GM10248 (cell line): ENCODE measurements at places on chromosomes 3 and 15.

DNA sequence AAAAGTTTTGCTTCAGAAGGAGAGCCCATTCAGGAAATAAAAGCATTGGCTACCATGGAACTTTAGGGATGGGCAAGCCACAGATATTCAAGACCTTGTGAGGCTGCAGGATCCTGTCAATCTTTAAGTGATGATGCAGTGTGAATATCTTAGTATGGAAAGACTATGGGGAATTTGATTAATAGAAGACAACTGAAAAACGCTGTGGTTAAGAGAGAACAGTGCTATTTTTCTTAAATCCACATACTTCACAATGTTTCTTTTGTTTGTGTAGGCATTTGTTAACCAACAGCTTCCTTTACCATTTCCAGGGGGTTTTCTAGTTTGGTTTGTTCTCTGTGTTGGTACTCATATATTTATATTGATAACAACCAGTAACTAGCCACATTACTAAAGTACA, 90.3 kb downstream of the TMEM212 start:
- DNase-seq = no peak

GRCh38 chr15:69610858-69611257, 158.2 kb downstream of the RPLP1 start:
- no peak for DNase-seq

DNA sequence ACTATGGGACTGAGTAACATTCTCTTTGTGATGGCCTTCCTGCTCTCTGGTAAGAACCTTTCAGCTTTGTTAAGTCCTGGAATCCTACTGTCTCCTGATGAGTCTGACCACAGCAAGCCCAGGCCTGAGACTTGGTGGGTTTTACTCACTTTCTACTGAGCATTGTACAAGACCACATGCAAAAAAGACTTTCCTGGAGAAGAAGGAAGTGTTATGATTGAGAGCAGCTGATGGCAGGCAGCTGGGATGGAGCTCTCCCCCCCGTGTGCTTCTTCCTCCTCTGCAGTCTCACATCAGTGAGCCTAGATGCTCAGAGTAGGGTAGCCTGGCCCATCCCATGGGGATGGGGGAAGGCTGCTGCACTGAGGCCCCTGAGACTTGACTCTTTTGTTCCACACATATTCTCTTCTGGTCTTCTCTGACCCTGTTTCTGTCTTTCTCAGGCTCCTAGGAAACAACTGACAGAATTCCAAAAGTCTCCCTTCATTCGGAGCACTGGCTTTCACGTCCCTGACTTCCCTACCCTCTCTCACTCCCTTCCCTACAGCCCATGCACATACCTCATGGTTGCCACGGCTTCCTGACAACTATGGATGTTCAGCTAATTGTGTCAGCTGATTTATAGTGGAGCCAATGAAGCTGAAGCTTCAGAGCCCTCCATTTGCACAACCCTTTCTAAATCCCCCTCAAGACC, 36.6 kb downstream of the CD86 start:
- DNase-seq = no peak

DNA sequence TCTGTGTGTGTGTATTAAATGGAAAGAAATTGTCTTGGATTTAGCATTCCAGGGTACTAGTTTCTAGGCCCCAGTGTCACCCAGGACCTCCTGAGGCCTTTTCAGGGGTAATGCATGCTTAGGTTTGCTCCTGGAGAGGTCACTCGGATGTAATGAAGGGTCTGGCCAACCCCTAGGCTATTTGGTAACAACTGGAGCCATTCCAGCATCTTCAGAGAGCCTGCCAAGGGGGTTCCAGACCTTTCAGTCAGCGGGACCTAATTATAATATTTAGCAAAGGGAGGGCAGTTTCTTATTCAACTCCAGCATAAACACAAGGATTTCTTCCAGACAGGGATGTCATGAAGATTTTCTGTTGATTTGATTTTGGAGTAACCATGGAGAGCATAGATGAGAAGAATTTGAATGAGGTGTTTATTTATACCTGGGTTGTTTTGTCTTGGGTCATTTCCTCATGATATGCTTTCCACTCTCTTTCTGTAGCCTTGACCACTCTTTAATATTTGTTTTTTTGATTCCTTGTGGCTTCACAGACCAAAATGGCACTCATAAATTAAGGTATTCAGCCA, 17.4 kb downstream of the KAT2B start:
- DNase-seq = no peak

DNA sequence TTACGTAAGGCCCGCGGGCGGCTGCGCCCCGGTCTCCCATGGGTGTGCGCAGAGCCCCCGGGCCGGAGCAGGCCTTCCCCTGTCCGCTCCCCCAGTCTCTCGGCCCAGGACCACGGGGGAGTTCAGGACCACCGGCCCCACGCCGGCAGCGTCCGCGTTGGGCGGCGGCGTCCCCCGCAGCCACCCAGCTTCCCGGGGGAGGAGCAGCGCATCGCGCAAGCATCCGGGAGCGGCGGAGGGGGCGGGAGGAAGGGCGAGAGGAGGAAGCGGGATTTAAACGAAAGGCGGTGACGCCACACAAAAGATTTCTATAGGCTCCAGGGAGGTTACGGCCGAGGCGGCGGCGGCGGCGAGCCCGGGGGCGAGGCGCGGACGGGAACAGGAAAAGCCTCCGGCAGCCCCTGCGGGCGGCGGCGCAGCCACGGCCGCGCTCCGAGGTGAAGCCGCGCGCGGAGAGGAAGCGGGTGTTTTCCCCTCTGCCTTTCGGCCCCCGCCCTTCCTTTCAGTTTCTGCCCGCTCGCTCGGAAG, at the start of gene TLNRD1:
Gene TLNRD1, plus strand, starts transcription at position 300 of the 528 bp plus-strand sequence. CDS start 1,349 bp downstream, outside the sequence.
- peak; percentile 88 for DNase-seq

DNA sequence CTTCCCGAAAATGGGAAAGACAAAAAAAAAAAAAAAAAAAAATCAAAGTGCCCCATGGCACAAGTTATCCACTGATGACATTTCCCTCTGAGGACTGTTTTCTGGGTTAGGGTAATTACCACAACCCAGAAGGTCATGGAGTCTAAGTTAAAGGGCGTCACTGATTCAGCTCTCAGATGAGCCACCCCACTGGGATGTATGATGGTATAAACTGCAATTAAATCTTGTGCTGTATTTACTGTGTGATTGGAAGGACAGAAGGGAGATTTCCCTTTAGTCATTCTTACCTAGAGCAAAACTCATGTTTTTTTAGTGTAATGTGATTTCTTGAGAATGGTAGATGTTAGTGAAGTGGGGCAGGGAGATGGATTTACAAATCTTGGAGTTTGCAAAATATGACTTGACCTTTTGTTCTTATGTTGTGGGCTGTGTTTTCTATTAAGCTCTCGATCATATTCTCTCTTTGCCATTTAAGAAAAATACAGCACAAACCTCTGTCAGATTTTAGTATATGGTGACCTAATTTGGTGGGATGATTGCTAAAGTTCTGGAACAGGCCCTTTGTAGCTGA, 244.2 kb downstream of the PTPRG start:
- no peak for DNase-seq

- DNase-seq = no peak
These were observed 10.6 kb downstream of the RBMS3 start for GRCh38 chr3:29291260-29291981.

GRCh38 chr3:61200270-61200669, 51.0 kb downstream of the FHIT start:
- DNase-seq = no peak

GRCh38 chr3:139588450-139588849, 48.9 kb upstream of the RBP1 start:
- DNase-seq = no peak

GRCh38 chr3:192957441-192958021, 39.9 kb upstream of the MB21D2 start:
- DNase-seq = no peak

- DNase-seq = no peak
These were observed 26.6 kb downstream of the ITGB5 start for GRCh38 chr3:124860599-124860998.

- DNase-seq = no peak
These were observed 53.1 kb upstream of the SETMAR start for GRCh38 chr3:4250064-4250463.

DNA sequence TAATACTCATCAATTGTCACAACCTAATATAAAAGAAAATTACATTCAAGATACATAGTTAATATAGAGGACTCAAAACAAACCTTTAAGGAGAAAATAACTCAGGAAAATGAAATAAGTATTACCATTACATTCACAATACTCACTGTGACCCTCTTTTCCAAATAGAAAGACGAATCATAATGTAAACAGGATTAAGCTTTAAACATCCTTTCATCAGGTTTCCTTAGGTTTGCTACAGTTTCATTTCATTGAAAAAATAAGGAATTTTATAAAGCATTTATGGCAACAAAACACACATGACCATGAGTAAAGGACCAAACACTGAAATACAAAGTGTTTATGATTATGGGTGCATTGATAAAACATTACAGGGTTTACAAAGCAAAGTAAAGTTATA, 162.7 kb downstream of the ALCAM start:
- DNase-seq = no peak

GRCh38 chr3:50078622-50079021, 10.1 kb upstream of the RBM5 start:
- DNase-seq = no peak

DNA sequence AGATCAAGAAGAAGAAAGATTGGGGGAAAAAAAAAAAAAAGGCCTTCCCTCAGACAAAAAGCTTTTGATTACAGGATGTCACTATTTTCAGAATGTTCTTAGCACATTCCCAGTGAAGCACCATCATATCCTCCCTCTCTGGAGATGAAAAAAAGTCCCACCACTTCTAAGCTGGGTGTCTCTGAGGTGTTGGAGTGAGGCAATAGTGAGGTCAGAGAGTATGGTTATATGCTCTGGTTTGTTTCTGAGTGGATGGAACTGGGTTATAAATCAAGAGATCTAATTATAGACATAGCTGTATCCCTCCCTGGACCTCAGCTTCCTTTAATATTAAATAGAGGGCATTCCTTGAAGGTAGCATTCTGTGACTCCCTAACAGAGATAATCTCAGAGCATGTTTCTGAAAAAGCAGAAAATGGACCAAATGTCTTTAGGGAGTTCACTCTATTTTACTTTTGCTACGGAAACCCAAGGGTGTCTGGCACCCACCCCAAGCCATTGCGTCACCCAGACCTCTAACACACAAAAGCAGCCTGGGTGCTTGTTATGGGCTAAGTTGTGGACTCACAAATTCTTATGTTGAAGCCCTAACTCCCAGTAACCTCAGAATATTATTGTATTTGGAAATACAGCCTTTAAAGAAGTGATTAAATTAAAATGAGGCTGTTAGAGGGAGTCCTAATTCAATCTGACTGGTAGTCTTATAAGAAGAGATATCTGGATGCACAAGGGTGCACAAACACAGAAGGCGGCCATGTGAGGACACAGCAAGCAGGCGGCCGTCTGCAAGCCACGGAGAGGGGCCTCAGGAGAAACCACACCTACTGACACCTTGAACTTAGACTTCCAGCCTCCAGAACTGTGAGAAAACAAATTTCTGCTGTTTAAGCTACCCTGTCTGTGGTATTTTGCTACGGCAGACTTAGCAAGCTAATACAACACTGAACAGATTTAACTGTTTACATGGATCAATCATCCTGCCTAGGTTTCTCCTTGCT, 81.5 kb downstream of the MB21D2 start:
- no peak for DNase-seq

- DNase-seq = no peak
These were observed 150.1 kb downstream of the PDZRN3 start for GRCh38 chr3:73474619-73475018.

- no peak for DNase-seq
These were observed 37.0 kb downstream of the RASA2 start for GRCh38 chr3:141523615-141524375.

DNA sequence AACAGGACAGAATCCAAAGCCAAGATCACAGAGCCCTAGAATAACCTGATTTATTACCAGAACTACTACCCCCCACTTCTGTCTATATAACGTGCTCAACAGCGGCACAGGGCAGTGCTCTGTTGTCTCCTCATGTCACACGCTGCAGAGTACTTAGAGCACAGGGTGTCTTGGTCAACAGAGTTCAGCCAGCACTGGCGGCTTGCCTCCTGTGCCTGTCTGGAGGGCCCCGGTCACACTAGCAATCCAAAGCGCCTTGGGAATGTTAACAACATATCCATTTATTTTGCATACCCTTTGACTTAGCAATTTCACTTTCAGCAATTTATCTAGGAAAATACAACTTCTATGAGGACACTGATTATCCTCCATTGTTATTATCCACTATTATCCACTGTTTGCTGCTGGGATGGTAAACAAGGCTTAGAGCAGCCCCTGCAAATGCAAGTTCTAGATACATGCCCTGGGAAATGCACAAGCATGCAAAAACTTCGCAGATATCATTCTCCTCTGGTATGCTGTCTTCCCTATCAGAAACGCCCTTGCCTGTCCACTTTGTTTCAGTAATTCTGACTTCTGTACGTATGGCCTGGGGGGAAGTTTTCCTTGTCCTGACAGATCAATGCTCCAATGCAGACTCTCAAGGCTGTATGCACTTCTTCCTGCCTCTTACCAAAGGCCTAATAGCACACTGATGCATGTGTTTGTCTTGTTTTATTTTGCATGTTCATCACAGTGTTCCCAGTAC, 86.2 kb upstream of the OCA2 start:
- no peak for DNase-seq

DNA sequence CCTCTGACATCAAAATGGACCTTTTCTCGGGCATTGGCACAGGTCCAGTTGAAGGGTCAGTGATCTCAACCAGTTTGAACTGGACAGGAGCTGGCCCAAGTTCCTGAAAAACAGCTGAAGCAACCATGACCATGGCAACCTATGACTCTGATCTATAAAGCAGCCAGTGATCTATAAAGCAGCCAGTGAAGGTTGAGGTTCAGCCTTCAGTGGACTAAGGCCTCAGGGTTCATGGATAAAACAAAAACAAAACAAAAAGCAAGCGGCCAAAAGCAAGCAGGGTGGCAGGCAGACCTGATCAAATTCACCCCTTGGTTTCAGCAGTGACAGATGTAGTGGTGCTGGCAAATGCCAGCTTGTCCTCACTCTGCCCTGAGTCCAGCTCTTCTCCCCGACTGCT, 10.0 kb upstream of the CHRNB4 start:
- no peak for DNase-seq

DNA sequence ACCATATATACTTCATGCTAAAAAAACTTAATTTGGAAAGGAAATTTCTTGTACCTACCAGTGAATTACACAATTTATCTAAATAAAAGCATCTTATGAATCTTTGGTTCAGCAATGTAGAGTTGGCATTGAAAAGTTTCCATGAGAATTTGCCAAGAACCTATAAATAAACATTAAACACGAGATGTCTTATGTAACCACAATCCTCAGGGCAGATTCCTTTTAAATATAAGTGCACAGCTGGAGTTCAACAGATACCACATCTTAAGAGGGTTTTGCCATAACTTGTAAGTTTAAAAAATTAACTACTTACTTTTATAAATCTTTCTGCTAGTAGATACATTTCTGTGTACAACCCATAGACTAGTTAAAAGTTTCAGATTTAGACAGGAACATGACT, 499.3 kb upstream of the ARRDC4 start:
- DNase-seq = no peak

DNA sequence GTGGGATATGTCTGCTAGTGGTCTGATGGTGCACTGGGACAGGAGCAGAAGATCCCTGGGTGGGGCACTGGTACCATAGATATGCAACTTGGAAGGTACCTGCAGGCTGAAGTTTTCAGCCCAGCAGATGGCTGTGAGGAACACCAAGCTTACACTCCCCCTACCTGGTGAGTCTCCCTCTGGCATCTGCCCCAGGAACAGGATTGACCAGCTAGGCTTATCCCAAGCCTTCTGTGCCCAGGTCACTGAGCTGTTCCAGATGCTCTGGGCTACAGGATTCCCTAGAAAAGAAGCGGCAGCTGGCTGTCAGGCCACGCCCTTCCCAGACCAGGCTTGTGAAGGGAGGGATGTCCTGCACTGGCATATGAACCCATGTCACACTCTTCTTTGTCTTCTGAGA, 1130.0 kb downstream of the NAALADL2 start:
- DNase-seq = no peak
